ENCODE measurements at places on chromosomes 5 and 9.

DNA sequence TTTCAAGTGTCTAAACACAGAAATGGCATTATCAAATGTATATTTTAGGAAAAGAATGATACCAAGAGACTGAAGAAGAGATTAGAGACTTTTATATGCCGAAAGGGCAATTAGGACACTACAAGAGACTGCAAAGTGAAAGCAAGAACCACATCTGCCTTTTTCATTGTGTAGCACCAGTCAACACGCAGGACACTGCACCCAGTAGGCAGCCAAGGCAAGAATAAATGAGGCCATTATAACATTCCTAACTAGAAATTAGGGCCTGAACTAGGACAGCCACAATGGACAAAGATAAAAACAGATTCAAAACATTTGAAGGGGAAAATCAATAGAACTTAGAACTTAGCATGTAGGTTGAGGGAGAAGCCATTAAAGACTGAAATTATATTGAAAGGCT, 10.8 kb downstream of the CETN3 start:
- peaks cover 18% of the 10 kb centered on the region for H3K36me3 ChIP-seq
- peaks cover 6% of the 10 kb centered on the region for H3K4me1 ChIP-seq
- H3K27me3 ChIP-seq, result no peaks in the 10 kb centered on the region
- H3K4me3 ChIP-seq, result no peak overlapping the region
- H3K27ac ChIP-seq, result peak overlapping the region; percentile 11

DNA sequence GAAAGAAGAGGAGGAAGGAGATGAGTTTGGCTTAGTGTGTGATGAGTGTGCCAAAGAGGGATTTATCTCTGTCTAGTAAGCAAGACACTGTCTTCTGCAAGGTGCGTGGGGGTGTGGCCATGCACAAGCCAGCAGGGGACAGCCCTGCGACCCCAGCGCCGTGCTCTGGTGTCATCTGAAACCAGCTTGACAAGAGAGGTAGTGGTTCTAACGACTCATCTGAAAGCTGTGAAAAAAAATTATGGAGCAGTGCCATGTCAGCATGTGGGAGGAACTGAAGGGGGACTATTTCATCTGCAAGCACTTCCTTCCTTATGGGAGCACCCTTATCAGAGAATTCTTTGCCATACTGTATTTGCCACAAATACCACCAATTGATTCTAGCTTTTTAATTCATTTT, 398.6 kb downstream of the PSAT1 start:
- H3K27me3 ChIP-seq, result peaks cover 5% of the 10 kb centered on the region
- no peak for DNase-seq
- H3K4me3 ChIP-seq, result no peak overlapping the region
- no peaks in the 10 kb centered on the region for H3K36me3 ChIP-seq
- H3K27ac ChIP-seq, result no peak overlapping the region

GRCh38 chr9:106066940-106067524, 372.7 kb downstream of the TMEM38B start:
- no peaks in the 10 kb centered on the region for H3K36me3 ChIP-seq
- no peak for DNase-seq
- no peaks in the 10 kb centered on the region for H3K4me1 ChIP-seq

GRCh38 chr5:84614906-84615305, 230.2 kb upstream of the EDIL3 start:
- no peaks in the 10 kb centered on the region for H3K36me3 ChIP-seq
- H3K27me3 ChIP-seq, result no peaks in the 10 kb centered on the region
- H3K4me1 ChIP-seq, result no peaks in the 10 kb centered on the region
- H3K27ac ChIP-seq, result no peak overlapping the region
- H3K4me3 ChIP-seq, result no peak overlapping the region

- DNase-seq, result no peak
- H3K4me1 ChIP-seq, result no peaks in the 10 kb centered on the region
- H3K36me3 ChIP-seq, result no peaks in the 10 kb centered on the region
- no peak overlapping the region for H3K27ac ChIP-seq
Measured at GRCh38 chr5:100505984-100506670, 29.0 kb upstream of the FAM174A start.

Data from activated naive CD4-positive, alpha-beta T cell treated with anti-CD3 and anti-CD28 coated beads for 36 hours (primary cell).